ENCODE measurements at places on chromosomes 3 and 15.

GRCh38 chr15:86163816-86164215, 84.1 kb downstream of the AGBL1 start:
- no peak for DNase-seq

- DNase-seq = no peak
Observed at GRCh38 chr15:73464602-73465001, 21.6 kb downstream of the REC114 start.

DNA sequence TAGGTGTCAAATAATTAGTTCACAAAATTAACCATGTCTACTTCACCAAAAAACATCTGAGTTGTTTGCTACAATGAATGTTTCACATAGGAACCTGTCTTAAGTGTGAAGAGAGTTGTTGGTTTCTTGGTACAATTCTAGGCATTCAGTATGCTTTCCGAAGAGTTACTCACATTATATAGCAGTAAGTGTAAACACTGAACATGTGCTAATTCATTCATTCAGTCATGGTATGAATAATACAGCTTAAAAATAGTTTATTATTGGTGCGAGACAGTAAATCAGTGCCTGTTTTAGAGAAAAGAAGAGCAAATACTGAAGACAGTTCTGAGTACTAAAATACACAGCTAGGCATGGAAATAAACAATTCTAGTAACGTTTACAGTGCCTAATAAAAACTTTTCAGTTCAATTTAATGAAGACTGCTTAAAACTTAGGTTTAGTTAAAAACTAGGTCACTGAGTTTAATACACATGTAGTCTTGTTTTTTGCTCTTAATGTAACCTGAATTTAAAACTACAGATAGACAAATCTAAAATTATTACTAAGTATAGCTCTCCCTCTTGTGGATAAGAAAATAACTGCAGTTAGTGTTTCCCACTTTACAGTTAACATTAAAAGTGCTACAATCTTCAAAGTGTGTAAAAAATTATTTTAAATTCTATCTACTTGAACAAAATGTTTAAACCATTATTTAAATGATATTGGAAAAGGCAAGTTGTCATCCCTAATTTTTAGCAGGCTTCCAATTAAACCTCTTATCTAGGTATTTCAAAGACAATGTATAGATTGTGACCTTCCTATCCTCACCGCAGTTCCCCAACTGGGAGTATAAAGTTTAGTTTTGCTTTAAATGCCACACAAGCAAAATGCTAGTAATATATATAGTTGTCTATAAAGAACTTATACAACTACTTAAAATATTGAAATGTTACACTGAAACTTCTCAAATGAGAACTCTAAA, 20.1 kb upstream of the ZCWPW2 start:
- no peak for DNase-seq

GRCh38 chr3:11559816-11560633, 83.7 kb downstream of the VGLL4 start:
- DNase-seq = no peak

DNA sequence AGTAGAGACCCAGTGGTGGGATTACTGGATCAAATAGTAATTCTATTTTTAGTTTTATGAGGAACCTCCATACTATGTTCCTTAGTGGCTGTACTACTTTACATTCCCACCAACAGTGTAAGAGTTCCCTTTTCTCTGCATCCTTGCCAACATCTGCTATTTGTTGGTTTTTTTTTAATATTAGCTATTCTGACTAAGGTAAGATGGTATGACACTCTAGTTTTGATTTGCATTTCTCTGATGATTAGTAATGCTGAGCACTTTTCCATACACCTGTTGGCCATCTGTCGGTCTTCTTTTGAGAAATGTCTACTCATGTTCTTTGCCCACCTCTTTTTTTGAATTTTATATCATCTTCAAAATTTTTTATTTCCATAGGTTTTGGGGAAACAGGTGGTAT, 34.2 kb upstream of the RAP2B start:
- no peak for DNase-seq

DNA sequence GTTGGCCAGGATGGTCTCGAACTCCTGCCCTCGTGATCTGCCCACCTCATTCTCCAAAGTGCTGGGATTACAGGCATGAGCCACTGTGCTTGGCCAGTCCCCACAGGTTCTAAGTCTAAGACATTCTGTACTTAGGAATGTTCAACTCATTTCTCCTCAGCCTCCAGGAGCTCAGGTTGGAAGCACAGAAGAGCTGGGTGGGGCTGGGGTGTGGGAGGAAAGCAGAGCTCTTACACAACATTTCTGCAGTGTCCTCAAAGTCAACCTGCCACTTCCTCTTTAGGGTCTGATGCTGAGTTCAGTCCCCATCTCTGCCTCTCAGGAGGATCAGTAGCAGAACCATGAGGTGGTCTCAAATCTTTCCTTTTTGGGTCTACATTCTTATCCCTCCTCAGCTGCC, 75.5 kb downstream of the MRPL46 start:
- no peak for DNase-seq

DNA sequence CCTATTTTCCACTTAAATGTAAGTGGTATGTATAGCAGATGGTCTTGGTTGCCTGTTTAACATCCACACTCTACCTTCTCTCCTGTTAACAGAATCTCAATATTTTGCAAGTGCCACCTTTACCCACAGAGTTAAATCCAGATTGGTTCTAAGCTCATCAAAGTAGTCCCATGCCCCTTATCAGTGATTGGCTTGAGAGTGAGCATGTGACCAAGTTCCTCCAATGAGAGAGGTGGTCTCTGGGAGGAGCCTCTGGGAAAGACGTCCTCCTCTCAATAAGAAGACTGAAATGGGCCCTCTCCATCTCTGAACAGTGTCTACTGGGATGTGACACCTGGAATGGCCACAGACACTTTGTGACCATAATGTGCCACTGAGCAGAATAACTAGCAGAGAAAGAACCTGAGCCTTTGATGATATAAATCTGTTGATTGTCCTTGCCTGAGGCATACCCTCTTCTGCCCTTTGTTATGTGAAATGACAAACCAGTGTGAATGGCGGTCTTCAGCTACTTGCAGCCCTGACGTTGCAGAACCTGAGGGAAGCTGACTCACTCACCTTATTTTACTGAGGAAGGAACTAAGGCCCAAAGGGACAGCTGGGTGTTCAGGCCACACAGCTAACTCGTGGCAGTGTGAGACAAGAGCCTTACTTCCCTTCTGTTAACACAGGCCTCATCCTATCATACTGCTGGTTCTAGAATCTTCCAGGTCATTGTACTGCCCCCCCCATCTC, 42.4 kb upstream of the LARS2 start:
- DNase-seq = no peak

DNA sequence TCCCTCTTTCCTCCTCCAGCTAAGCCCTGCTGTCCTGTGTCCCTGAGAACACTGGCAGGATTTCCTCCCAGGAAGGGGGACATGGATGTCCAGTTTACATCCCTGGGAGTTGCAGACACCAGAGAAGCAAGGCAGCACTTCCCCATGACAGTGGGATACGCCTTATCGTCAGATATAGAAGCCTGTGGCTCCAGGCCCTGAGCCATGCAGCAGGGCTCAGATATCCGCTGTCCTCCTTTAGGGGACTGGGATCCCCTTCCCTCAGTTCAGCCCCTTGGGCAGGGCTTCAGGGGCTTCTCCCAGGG, 16.4 kb downstream of the CORO2B start:
- DNase-seq = no peak

- DNase-seq = no peak
Observed at GRCh38 chr3:167507954-167508353, 34.1 kb upstream of the SERPINI2 start.

GRCh38 chr3:123261666-123262065, 59.9 kb downstream of the SEC22A start:
- DNase-seq = no peak

GRCh38 chr15:66603301-66604179, 37.7 kb upstream of the LCTL start:
- peak; percentile 16 for DNase-seq

DNA sequence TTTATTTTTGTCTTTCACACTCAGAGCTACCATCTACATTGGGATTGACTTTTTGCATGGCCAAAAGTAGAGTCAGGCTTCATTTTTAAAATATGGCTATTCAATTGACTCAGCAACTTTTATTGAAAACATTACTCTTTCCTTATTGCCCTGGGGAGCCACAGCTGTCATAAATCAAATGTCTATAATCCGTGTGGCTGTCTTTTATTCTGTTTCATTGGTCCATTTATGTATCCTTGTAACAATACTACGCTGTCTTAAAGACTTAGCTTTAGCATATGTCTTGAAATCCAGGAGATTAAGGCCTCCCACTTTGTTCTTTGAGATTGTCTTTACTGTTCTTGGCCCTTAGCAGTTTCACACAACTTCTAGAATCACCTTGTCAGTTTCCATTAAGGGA, 55.2 kb downstream of the CEMIP start:
- DNase-seq = no peak

DNA sequence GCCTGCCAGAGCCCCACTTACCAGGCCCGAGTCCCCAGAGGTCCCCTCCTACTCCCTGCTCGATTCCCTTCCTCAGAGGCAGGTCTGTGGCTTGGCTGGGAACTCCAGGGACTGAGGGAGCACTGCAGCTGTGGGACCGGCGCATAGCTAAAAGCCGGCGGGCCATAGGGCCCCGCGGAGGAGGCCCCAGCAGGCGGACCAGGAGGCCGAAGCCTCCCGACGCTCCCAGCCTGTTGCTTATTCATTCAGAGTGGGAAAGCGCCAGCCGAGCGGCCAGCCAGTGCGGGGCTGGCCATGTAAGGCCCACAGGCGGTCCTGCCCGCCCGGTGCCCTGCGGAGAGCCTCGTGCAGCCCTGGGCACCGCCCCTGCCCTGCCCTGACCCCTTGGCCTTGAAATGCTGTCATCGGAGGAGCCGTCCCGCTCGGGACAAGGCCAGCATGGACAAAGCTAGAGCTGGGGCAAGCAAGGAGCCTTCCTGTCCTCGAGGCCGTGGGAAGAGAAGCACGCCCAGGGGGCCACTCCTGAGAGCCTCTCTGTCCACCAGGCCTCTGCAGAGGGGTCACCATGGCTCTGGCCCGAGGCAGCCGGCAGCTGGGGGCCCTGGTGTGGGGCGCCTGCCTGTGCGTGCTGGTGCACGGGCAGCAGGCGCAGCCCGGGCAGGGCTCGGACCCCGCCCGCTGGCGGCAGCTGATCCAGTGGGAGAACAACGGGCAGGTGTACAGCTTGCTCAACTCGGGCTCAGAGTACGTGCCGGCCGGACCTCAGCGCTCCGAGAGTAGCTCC, at the start of gene LOXL1:
Gene LOXL1, plus strand, starts transcription at position 244 of the 784 bp plus-strand sequence. Its CDS starts 322 bp downstream, at position 566.
- no peak for DNase-seq

GRCh38 chr3:22101351-22101750, 350.3 kb upstream of the ZNF385D start:
- no peak for DNase-seq

DNA sequence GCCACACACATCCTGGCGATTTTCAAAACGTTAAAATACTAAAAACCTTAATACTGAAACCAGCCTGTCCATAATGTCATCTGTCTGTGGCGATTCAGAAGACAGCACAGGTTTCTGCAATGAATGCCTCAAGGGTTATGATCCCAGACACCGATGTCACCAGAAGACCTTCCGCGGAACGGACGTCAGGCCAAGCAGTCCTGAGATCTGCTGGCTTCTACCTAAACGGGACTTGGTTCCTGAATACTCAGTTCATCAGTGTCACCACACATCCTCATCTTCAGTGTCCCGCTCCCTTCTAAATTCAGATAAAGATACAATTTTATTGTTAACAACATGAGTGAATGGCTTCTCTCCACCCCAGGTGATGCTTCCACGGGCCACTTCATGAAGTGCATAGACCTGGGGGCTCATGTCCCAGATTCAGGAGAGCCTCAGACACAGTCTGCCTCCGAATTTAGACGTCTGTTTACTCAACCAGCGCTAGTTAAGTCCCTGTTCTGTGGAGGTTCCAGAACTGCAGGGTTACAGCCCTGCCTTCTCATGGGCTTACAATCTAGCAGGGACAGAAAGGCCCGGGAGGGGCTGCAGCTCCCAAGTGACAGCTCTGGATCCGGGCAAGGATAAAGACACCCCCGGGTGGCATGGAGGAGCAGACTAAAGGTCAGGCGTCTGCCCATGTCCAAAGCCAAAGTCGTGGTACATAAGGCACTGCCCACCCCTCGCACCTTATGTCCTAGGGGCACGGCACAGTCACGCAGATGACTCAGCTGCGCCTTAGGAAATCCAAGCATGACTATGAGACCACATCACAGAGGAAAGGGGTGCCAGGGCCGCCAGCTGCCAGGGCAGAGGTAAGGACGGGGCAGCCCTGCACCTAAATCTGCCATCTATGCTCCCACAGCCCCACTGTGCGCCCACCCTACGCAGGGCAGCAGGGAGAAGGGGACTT, 75.9 kb downstream of the VGLL4 start:
- no peak for DNase-seq

- no peak for DNase-seq
Observed at GRCh38 chr3:190265796-190266195, 56.5 kb downstream of the CLDN1 start.

- no peak for DNase-seq
Observed at GRCh38 chr15:57943171-57943570, 122.3 kb downstream of the ALDH1A2 start.

DNA sequence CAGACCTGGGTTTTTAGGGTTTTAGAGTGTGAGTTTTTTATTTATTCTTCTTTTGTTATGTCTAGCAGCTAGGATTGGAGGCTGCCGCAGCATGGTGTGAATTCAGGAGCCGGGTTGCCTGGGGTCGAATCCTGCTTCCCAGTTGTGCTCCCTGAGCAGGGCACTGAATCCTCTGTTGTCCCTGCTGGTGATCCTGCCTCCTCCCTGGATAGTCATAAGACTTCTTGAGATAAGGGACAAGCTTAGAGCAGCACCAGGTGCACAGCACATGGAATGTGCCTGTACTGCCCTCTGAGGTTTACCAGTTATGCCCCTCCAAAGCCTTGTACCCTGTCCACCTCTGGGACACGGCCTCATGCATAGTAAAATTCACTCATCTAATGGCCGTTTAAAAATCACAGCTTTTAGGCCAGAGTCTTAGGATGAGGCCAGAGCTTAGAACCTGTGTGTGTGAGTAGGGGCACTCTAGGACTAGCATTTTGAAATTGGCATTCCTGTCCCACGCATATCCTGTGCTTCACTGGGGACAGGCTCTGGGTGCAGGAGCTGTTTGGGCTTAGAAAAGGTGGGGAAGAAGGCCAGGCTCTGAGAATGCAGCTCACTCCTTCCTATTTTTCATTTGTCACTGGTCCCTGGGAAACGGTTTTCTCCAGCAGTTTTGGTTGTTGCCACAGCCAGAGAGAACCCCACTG, 47.7 kb downstream of the CHCHD6 start:
- DNase-seq = no peak
